Pancreas (tissue), 10 donors: ENCODE measurements at places on chromosomes 6 and 20.

DNA sequence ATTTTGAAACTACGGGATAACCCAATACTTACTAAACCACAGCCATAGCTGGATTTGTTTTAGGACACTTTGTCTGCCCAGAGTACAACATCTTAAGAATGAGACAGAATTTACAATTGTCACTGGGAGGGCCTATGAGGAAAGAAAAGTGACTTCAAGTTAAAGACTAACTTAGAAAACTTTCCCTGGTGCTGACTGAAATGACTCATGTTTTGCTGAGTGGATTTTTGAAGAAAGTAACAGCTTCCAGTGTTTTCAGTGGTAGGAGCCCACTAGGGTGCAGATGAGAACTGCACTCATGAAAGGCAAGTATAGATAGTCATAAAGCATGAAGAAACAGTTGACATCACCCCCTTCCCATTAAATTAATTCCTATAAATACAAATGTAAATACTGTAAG is 988.2 kb upstream of the MAP3K7 start:
- H3K4me3 ChIP-seq, result no peak overlapping the region
- no peaks in the 10 kb centered on the region for H3K27me3 ChIP-seq
- no peak for DNase-seq
- H3K36me3 ChIP-seq, result no peaks in the 10 kb centered on the region
- no peaks in the 10 kb centered on the region for H3K4me1 ChIP-seq

GRCh38 chr6:30495993-30496392 is 6.7 kb downstream of the HLA-E start:
- H3K27ac ChIP-seq, result no peak overlapping the region
- no peaks in the 10 kb centered on the region for H3K27me3 ChIP-seq
- DNase-seq, result no peak
- H3K36me3 ChIP-seq, result no peaks in the 10 kb centered on the region
- peaks cover 7% of the 10 kb centered on the region for H3K4me1 ChIP-seq

DNA sequence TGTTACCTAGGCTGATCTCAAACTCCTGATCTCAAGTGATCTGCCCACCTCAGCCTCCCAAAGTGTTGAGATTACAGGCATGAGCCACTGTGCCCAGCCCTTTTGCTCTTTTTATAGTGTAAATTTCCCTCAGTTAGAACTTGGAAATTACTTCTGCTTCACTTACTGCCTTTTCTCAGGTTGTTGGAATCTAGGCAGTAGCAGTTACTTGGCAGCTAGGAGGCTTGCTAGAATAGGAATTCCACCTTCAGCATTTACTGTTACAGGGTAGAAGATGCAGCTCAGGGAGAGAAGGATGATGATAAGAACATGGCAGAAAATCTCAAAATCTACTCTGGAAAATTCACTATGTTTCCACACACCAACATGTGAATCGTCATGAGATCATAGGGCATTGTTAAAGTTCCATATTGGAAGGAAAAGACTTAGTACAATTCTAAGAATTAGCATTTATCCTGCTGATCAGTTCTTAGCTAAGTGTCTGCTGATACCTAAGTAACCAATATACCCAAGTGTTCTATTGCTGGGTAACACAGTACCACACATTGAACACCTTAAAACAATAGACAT is 182.2 kb downstream of the SLC16A10 start:
- H3K4me3 ChIP-seq, result no peak overlapping the region
- DNase-seq, result no peak
- no peak overlapping the region for H3K27ac ChIP-seq
- no peaks in the 10 kb centered on the region for H3K4me1 ChIP-seq

DNA sequence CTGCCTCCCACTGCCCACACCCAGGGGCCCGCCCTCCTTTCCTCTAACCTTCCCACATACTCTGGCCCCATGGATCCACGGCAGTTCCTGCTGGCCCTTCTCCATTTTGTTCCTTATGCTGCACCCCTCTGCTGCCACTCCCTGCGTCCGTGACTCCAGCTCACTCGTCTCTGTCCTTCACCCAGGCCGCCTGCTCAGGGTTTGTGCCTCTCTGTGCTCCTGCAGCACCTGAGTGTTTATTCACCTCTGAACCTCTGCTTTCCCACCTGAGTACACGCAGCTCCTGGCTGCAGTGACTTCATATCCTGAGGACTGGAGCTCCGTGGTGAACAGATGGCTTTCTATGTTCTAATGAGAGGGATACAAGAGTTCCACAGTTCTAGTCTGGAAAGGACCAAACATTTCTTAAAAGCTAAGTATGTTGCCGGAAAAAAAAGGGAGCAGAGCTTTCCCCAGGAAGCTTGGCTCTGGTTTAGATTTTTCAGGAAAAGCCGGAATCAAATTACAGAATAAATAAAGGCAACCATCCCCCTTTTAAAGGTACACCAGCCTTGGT is 1.5 kb upstream of the GNRH2 start:
- peak overlapping the region; percentile 26 for H3K4me3 ChIP-seq
- no peaks in the 10 kb centered on the region for H3K4me1 ChIP-seq

DNA sequence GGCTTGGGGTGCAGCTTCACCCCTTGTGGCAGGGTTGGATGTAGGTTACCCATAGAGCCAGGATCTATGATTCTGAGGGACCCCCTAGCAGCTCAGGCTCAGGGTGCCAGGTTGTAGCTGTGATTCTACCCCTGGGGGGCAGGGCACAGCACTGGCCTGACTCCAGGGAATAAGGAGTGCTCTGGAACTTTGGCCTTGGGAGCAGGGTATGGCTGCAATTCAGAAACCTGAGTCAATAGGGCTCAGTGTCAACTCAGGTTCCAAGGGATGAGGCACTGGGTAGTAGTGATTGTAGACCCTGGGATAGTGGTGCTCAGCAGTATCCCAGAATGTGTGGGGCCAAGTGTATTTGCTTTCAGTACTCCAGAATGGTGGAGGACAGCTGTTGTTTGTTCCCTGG is 8.6 kb downstream of the FHL5 start:
- H3K36me3 ChIP-seq, result no peaks in the 10 kb centered on the region
- no peak overlapping the region for H3K4me3 ChIP-seq
- H3K27me3 ChIP-seq, result no peaks in the 10 kb centered on the region
- H3K27ac ChIP-seq, result no peak overlapping the region
- DNase-seq, result no peak

DNA sequence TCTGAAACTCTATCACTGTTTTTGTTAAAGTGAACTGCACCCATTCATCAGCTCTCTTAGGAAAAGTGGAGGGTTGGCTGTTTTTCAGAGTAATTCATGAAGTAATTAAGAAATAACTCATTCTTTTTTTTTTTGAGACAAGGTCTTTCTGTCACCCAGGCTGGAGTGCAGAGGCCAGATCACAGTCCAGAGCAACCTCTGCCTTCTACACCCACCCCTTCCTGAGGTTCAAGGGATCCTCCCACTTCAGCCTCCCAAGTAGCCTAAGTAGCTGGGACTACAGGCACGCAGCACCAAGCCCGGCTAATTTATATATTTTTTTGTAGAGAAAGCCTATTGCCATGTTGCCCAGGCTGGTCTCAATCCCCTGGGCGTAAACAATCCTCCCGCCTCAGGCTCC is 2.6 kb downstream of the ZNFX1 start:
- no peaks in the 10 kb centered on the region for H3K27me3 ChIP-seq
- DNase-seq, result no peak
- H3K36me3 ChIP-seq, result no peaks in the 10 kb centered on the region
- no peak overlapping the region for H3K27ac ChIP-seq

GRCh38 chr6:115896538-115897129 is 164.1 kb downstream of the FRK start:
- H3K36me3 ChIP-seq, result no peaks in the 10 kb centered on the region
- no peaks in the 10 kb centered on the region for H3K27me3 ChIP-seq
- no peaks in the 10 kb centered on the region for H3K4me1 ChIP-seq
- DNase-seq, result no peak
- no peak overlapping the region for H3K27ac ChIP-seq

DNA sequence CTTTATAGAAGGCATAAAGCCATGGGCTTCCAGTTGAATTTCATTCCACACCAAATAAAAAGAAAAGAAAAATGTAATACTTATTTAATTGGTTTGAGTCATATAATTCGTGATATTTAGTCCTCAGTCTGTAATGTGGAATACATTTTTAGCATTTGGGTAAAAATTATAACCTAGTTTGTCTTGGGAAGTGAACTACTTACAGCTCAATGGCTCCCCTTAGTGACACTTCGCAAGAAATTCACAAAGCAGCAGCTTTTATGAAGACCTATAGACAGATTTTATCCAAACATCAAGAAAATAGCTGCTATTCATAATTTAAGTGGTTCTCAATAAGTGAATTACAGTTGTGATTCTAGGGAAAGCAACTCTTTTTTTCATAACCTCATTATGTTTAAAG is 72.1 kb downstream of the RSPO3 start:
- H3K36me3 ChIP-seq, result no peaks in the 10 kb centered on the region
- no peak for DNase-seq
- H3K27ac ChIP-seq, result no peak overlapping the region
- no peaks in the 10 kb centered on the region for H3K27me3 ChIP-seq
- H3K4me1 ChIP-seq, result no peaks in the 10 kb centered on the region

DNA sequence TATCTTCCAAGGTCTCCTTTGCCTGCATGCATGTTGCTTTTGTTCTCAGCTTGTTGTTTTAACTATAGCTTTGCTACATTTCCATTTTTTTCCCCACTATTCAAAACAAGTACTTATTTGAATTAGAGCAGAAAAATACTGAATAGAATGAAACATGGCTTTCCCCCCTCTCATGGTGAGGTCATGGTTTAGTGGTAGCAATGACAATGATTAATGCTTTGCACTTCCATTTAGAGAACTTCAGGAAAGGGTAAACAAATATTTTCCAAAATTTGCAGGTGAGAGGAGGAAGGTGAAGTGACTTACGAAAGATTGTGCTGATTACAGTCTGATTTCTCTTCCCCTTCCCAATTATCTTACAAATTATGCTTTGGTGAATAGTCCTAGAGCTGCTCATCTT is 47.8 kb upstream of the TRAF3IP2 start:
- no peaks in the 10 kb centered on the region for H3K4me1 ChIP-seq
- no peaks in the 10 kb centered on the region for H3K36me3 ChIP-seq
- H3K27me3 ChIP-seq, result no peaks in the 10 kb centered on the region

DNA sequence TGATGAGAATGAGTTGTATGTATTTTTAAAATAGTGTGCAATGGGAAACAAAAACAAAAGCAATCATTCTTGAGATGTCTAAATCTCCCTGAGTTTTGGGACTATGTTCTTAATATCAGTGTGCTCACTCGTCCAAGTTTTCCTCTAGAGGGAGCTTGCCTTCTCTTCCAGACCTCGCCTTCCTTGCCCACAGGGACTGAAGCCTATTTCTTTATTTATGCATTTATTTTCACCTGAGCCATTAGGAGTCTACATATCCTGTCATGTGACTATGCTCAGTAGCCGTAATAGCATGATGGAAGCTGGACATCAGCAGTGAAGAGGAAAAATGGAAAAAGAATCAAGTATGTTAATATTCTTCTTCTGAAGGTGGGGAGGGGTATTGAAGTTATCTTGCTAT is 131.2 kb downstream of the SH3BGRL2 start:
- H3K4me1 ChIP-seq, result no peaks in the 10 kb centered on the region
- H3K36me3 ChIP-seq, result no peaks in the 10 kb centered on the region
- H3K4me3 ChIP-seq, result no peak overlapping the region
- H3K27ac ChIP-seq, result no peak overlapping the region
- no peaks in the 10 kb centered on the region for H3K27me3 ChIP-seq

DNA sequence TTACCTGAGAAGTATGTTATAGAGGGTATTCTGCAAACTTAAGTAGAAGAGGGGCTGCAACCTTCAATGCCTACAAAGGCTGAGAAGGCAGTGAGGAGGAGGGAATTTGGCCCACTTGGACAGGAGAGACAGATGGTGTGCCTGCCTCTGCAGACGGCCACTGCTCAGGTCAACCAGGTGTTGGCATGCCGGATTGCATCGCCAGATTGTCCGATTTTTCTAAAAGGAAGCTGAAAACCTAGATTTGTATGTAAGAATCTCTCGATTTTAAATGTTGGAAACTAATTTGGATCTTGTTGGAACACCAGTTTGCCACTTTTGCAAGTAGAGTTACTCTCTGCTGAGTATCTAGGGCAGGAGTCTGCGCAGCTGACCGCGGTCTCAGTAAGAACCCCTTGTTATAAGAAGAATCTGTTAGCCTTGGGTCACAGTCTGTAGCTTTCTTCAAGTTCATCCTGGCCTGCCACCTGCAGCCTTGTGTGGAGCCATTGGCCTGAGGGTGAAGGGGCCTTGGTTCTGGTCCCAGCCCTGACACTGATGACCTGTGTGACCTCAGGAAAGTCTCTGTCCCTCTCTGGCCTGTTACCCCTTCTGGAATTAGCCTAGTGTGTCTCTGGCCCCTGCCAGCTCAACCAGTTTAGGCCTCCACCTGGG is 54.4 kb downstream of the TGM2 start:
- H3K36me3 ChIP-seq, result no peaks in the 10 kb centered on the region
- no peak for DNase-seq
- H3K4me1 ChIP-seq, result peaks cover 6% of the 10 kb centered on the region
- H3K27ac ChIP-seq, result peak overlapping the region; percentile 12

DNA sequence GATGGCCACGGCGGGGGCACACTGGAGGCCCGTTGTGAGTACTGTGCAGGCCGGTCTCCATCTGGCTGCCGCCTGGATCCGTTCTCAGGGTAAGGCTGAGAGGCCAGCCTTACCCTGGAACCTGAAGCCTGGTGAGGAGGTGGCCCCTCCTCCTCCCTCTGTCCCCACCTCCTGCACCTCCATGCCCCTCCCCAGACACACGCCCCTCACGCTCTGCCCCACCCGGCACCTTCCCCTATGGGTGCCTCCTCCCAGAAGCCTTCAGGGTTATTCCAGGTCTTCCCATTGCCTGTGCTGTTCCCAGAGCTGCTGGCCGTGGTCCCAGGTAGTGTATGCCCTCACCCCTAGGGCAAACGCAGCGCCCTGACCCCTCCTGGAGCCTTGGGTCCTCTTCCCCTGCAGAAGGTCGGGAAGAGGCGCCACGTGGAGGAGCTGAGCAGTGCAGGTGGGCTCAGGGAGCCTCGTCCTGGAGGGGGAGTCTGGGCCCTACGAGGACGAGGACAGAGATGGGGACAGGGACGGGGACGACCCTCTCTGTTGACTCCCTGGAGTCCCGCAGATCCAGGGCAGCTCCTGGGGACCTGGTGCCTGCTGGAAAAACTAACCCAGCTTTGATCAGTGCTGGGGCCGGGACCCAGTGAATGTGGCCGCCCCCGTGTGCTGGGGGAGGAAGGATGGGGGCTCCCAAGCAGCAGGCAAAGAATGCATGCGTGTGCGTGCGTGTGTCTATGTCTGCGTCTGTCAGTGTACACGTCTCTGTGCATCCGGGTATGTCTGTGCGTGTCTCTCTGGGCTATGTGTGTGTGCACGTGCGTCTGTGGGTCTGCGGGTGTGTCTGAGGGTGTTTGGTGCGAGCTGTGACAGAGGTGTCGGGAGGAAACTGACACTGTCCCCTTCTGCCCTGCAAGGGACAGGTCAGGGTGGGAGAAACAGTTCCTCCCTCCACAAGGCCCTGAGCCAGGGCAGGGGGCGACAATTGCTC is 8.2 kb upstream of the HRH3 start:
- no peaks in the 10 kb centered on the region for H3K36me3 ChIP-seq
- no peaks in the 10 kb centered on the region for H3K27me3 ChIP-seq
- no peak overlapping the region for H3K4me3 ChIP-seq
- DNase-seq, result peak; percentile 88
- peaks cover 9% of the 10 kb centered on the region for H3K4me1 ChIP-seq

- H3K27me3 ChIP-seq, result no peaks in the 10 kb centered on the region
- H3K27ac ChIP-seq, result no peak overlapping the region
- no peak overlapping the region for H3K4me3 ChIP-seq
- H3K4me1 ChIP-seq, result peaks cover 10% of the 10 kb centered on the region
- no peaks in the 10 kb centered on the region for H3K36me3 ChIP-seq
- no peak for DNase-seq
Measured at GRCh38 chr6:111423055-111423633, 59.9 kb downstream of the REV3L start.
